Urinary bladder (tissue), 4 donors: ENCODE measurements at places on chromosomes 6 and 20.

DNA sequence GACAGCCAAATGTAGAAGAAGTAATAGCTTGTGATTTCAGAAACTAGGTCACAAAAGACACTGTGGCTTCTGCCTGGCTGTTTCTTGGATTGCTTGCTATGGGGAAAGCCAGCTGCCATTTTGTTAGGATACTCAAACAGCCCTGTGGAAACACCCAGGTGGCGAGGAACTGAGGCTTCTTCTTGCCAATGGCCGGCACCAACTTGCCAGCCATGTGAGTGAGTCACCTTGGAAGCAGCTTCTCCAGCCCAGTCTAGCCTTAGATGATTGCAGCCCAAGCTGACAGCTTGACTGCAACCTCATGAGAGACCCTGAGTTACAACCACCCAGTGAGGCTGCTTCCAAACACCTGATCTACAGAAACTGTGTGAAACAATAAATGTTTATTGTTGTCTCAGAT is 11.9 kb upstream of the KIAA1755 start:
- no peak for DNase-seq

DNA sequence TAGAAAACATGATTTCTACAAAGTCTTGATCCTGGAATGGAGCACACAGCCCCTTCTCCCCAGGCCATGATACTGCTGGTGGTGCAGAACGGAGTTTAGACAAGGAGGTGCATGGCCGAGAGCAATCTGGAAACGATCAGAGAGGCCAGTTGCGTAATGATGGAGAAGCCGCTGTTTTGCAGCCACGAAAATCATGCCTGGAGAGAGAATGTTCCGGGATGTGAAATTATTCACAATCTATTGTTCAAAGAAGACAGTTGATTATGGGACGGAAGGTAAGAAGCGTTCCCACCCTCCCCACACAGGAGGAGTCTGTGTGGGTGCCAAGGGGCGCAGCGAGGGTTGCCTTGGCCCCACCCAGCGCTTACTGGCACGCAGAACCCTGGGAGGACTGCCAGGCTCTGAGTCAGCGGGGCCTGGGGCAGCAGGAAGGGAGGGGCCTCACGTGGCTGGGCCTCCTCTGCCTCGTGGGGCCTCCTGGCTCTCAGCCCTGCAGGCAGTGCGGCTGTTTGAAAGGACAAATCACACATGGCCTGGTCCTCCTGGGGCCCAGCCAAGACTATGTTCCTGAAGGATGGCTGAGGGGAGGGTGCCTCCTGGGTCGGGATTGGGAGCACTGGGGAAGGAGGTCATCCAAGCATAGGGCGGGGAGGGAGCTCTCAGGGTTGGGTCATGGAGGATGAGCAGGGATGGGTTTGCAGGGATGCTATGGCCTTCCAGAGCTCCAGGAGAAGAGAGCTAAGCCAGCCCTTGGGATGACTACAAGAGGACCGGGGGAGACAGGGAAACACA is 8.7 kb upstream of the AP5S1 start:
- peak; percentile 92 for DNase-seq

- no peak for DNase-seq
These were observed 210.6 kb upstream of the SOX4 start for GRCh38 chr6:21382821-21383449.

DNA sequence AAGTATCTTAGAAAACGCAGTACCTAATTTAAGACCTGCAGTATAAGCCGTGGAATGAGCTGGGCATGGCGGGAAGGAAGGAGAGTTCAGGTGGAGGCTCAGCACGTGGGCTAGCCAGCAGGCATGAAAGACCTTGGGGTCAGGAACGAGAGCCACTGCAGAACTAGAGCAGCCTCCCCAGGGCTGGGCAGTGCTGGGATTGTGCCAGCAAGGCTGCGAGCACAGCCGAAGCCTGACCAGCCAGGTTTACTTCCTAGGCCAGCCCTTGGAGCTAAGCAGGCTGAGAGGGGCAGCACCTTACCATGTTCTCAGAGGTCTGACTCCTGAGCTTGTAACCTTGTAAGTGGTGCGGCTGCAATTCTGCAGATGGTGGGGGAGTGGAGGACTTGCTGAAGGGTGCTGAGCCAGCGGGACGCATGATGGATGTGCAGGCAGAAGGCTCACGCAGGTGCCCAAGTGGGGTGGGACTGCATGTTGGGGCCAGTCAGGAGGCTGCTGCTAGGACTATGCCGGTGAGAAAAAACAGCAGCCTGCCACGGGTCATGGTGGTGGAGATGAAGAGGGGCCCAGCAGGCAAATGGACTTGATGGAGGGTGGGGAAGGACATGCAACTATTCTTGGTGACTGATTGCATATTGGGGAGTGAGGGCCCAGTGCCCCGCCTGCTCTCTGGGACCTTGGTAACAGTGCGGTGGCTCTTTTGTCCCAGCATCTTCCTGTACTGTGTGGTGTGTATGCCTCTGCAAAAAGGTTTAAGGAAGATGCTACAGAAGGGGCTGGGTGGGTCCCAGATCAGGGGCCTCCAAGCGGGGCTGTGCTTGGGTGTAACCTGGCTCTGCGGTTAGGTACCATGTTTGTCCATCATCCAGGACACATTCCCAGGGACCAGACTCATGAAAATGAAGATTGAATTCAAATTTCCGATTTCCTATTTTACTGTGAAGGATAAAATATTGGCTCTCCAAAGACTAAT is 37.6 kb upstream of the IRF4 start:
- no peak for DNase-seq

- DNase-seq: no peak
These were observed 8.0 kb downstream of the TRIM10 start for GRCh38 chr6:30152910-30153610.

DNA sequence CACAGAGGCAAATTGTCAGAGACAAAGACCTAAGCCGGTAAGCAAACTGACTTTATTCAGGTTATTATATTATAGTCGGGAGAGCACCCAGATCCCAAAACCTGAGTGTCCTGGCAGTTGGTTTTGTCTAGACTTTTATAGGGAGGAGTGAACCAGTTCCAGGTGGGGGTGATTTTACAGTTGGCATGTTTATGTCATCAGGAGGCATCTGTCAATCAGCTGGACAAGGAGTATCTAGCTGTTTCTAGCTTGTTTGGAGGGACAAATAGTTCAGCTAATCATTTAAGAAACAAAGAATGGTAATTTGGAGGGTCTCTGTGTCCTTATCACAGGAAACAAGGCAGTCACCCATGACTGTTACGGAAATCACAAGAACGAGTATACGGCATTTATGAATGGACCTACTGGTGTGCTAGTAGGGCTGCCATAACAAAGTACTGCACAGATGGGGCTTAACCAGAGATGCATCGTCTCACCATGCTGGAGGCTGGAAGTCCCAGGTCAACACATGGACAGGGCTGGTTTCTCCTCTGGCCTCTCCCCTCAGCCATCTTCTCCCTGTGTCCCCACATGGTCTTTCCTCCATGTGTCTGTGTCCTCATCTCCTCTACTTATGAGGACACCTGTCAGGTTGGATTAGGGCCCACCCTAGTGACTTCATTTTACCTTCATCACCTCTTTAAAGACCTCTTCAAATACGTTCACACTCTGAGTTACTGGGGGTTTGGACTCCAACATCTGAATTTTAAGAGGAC is 122.7 kb downstream of the LY86 start:
- DNase-seq: no peak

- DNase-seq: no peak
These were observed 4.6 kb downstream of the SYTL3 start for GRCh38 chr6:158654498-158654897.

GRCh38 chr20:43397147-43397546 is 60.5 kb upstream of the SRSF6 start:
- DNase-seq: no peak

- no peak for DNase-seq
These were observed 148.3 kb upstream of the IMPG1 start for GRCh38 chr6:76220805-76221204.

DNA sequence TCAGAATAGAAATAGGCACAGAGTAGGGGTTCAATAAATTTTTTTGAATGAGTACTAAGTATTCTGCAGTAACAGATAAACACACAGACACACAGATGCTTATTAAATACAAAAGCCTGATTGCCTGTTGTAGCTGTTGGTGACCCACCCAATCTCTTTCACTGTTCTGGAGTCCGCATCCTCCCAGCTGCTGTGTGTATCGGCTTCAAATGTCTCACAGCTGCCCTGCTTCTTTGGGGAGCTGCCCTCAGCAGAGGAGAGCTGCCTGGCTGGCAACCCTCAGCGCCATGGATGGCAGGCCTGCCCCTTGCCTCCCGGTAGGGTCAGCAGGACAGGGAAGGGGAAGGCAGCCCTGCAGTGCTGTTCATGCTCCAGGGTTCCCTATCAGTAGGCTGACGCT is 85.9 kb upstream of the PRND start:
- DNase-seq: no peak

GRCh38 chr6:90097356-90097755 is 199.3 kb downstream of the BACH2 start:
- DNase-seq: no peak

GRCh38 chr20:24868396-24868927 is 80.6 kb upstream of the CST7 start:
- DNase-seq: no peak

DNA sequence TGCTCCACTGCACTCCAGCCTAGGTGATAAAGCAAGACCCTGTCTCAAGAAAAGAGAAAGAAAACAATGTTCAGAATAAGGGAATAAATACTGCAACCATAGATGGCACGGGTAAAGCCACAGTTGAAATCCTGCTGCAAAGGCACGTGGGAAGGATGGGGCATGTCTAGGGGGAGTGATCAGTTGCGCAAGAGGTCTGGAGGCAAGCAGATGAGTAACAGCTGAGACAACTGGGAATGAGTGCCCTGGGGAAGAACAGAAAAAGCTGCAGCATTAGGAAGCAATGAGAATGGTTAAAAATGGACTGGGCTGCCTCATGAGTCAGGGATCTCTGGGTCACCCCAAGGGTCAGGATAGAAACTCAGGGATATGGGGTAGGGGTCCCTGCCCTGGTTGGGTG is 96.3 kb downstream of the GMPR start:
- no peak for DNase-seq

DNA sequence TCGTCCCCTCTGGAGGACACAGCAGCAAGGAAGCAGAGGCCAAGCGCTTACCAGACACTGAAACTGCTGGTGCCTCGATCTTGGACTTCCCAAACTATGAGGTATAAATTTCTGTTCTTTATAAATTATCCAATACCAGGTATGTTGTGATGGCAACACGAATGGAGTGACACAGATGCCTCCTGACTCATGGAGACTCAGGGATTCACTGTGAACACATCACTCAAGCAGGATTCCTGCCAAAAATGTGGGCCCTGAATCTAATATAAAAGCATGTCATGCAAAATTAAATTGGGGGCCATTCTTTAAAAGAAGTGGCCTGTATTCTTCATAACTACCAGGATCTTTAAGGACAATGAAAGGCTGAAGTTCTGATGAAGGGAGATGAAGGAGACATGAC is 52.5 kb upstream of the SLC22A23 start:
- DNase-seq: no peak
